Epithelial cell of prostate (primary cell): ENCODE measurements at places on chromosomes 12 and 14.

DNA sequence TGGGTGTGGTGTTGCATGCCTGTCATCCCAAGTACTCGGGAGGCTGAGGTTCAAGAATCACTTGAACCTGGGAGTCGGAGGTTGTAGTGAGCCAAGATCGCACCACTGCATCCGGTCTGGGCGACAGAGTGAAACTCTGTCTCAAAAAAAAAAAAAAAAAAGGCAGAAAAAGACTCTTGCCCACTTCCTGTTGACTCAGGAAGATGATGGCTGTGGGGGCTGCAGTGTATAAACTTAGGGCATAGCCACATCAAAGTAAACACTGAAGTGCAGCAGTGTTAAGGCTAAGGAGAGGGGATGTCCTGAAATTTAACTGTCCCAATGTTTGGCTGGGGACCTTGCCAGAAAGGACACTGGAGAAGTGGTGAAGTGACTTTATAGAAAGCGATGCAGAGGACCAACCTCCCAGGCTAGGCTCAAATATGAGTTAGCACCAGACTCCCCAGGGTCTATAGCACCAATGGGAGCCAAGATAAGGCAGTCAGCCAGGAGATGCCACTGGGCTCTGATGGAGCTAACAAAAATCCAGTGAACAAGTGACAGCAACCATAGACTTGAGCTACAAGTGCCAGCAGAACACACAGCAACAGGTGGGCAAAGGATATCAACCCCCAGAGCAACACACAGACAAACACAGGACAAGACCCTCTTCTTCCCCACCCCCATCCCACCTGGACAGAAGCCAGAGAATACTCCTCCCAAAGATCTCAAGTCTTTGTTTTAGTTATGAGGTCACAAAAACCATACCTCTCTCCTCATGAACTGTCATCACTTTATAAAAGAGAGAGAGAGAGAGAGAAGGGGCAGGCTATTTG is 28.0 kb downstream of the NELL2 start:
- no peak for DNase-seq

- DNase-seq = no peak
Observed at GRCh38 chr14:51473808-51474565, 177.7 kb upstream of the FRMD6 start.

- DNase-seq = no peak
Observed at GRCh38 chr14:35243956-35244355, 48.2 kb upstream of the PSMA6 start.

GRCh38 chr14:29242755-29243754 is 476.5 kb downstream of the FOXG1 start:
- no peak for DNase-seq

DNA sequence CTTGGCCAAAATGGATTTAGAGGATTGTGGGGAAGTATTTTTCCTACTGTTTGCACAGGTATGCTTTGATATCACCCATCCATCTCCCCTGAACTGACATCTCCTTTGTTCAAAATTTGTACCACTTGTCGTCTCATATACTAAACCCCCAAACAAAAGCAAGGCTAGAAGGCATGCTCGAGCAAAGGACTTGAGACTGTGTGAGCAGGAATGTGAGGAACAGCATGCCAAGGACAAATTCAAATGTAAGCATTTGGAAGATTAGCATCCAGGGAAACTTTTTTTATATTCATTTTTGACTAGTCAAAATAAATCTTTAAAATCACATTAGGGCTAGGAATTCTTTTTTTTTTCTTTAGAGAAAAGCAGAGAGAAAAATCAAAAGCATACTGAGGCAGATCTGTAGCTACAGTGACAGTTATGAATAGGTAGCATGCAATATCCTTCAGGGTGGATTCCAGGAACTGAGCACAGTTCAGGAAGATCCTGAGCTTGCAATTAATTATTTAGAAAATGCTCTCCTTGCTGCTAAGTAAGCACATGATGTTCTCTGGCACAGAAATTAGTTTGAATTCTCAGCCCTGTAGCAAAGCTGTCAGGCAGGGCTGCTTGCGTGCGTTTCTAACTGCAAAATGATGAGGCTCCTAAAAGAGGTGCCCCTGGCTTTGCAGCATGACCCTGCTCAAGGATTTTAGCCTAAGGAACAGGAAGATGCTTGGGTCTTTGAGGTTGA is 327.7 kb downstream of the LRIG3 start:
- no peak for DNase-seq

GRCh38 chr12:108514468-108514972 is 557 bp upstream of the FICD start:
- DNase-seq = no peak

DNA sequence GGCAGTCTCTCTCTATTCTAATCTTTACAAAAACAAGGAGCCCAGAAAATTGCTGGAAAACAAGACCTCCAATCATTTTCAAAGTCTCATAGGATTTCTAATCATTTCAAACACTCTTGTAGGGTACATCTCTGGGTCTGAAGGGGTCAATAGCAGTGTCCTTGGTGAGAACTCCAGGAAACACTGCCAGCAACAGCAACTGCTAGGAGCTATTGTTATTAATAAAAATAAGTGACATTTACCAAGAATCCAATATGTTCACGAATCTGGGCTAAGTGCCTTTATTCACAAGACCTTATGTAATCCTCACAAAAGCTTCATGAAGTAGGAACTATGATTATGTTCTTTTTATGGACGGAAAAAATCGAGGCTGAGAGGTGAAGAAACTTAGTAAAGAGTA is 72.8 kb downstream of the TTC7B start:
- no peak for DNase-seq

DNA sequence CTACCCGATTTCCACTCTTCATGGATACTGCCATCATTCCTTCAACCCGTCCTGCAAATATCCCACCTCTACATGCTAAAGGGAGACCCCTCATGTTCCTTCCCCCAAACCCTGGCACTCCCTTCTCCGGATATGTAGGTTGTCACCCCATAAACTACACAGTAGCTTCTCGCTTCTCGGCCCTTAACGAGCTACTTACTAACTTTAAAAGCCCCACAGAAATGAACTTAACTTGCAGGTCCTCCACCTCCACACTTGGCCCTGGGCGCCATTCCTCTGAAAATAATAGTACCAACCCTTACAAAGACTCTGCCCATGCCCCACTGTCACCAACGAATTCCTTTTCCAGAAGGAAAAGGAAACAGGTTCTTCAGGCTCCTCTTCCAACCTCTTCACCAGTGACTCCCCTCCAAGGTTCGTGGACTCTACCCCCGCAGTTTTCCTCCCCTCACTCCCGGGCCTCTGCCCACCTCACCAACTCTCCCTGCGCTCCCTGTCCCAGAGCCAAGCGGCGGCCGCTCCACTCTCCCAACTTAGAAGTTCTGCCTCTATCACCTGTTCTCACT is 1.2 kb downstream of the SPPL3 start:
- DNase-seq = no peak

DNA sequence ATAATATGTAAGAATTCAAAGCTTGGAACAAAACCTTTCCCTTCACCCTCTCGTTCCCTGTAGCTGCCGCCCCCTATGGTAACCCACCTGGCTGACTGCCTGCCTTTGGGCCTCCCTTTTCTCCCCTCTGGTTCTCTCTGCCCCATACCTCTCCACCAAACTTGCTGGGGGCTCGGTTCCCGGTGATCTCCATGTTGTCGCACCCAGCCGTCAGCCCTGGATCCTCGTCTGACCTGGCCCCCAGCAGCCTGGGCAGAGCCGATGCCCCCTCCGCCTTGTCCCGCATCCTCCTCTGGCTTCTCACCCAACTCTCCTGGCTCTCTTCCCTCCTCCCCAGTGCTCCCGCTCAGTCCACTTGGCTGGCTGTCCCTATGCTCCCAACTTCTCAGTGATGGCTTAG is 4.5 kb downstream of the CYP46A1 start:
- no peak for DNase-seq

- DNase-seq = no peak
Observed at GRCh38 chr12:51505360-51506105, 80.9 kb downstream of the SLC4A8 start.

- DNase-seq = no peak
Observed at GRCh38 chr12:18922851-18923250, 184.9 kb downstream of the CAPZA3 start.

DNA sequence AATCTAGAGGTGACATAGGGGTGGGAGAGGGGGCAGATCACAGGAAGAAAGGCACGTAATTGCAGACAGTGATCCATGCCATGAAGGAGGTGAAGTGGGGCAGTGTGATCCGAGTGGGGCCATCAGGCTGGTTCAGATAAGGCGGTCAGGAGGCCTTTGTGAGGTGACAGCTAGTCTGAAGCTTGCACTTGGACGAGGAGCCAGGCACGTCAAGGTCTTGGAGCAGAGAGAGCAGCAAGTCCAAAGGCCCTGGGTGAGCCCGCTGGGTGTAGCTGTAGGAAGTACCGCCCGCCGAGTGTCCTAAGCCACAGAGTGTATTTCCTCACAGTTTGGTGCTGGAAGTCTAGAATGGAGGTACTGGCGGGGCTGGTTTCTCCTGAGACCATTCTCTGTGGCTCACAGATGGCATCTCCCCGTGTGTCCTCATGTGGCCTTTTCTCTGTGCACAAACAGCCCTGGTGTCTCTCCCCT is 23.6 kb downstream of the RHOF start:
- no peak for DNase-seq

GRCh38 chr12:56206452-56207166 is 15.1 kb downstream of the RNF41 start:
- no peak for DNase-seq

DNA sequence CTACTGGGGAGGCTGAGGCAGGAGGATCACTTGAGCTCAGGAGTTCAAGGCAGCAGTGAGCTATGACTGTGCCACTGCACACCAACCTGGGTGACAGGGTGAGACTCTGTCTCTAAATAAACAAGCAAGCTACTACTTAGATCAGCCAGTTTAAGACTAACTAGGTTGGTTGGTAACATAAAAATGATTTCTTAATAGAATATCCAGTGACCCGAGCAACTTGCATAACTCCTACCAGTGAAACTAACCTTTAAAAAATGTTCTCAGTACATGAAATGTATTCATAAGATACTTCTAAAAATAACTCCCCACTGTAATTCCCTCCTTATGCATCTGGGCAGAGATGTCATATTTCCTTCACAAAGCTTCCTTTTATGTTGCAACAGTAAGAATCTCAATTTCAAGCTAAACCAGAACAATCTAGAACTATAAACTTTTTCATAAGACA is 15.9 kb downstream of the TAOK3 start:
- DNase-seq = peak; percentile 20

GRCh38 chr12:29032446-29032845 is 116.6 kb upstream of the FAR2 start:
- no peak for DNase-seq

GRCh38 chr14:95895720-95896119 is 19.1 kb downstream of the TUNAR start:
- no peak for DNase-seq

GRCh38 chr12:53726341-53726740 is 911 bp downstream of the CALCOCO1 start:
- no peak for DNase-seq

- DNase-seq = no peak
Observed at GRCh38 chr14:69490219-69490918, 5.8 kb downstream of the PLEKHD1 start.

GRCh38 chr12:28065889-28066630 is 93.5 kb upstream of the PTHLH start:
- DNase-seq = no peak

- DNase-seq = no peak
Observed at GRCh38 chr12:95661360-95661759, 110.1 kb upstream of the USP44 start.

- no peak for DNase-seq
Observed at GRCh38 chr14:71918955-71919354, 13.3 kb upstream of the RGS6 start.

DNA sequence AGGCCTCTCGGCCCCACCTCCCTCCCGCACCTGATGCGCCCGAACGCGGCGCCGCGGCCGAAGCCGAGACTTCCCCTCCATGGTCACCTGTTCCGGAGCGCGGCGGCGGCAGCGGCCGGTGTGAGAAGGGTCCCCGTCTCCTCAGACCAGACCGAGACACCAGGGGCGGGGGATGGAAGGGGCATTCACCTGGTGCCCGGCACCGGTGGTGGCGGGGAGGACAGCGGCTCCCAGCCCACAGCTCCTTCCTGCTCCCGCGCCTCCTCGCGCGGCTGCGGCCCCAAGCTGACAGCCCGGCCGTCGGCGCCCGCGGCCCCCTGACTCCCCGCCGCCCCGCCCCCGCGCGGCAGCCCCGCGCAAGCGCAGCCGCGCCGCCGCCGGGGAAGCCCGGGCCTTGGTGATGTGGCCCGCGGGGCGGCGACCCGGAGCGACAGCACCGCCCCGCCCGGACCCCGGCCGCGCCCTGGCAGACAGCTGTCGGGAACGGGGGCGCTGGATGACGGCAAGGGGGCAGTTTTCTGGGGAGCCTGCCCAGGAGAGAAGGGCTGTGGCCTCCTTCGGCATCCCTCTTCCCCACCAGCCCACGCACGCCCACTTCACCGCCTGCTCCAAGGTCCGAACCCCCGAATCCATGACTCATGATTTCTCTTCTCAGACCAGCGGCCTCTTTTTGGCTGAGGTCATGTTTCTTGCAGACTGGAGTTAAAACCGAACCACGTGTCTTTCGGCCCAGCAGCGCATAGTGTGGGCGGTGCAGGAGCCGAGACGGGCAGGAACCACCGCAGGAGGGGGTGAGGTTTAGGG is at the start of gene SLC41A2:
Gene SLC41A2, minus strand, starts transcription at position 290 of the 804 bp plus-strand sequence. CDS start 29,763 bp downstream, outside the sequence.
- DNase-seq = peak; percentile 27

GRCh38 chr12:53659011-53659551 is 16.8 kb downstream of the ATP5MC2 start:
- no peak for DNase-seq

DNA sequence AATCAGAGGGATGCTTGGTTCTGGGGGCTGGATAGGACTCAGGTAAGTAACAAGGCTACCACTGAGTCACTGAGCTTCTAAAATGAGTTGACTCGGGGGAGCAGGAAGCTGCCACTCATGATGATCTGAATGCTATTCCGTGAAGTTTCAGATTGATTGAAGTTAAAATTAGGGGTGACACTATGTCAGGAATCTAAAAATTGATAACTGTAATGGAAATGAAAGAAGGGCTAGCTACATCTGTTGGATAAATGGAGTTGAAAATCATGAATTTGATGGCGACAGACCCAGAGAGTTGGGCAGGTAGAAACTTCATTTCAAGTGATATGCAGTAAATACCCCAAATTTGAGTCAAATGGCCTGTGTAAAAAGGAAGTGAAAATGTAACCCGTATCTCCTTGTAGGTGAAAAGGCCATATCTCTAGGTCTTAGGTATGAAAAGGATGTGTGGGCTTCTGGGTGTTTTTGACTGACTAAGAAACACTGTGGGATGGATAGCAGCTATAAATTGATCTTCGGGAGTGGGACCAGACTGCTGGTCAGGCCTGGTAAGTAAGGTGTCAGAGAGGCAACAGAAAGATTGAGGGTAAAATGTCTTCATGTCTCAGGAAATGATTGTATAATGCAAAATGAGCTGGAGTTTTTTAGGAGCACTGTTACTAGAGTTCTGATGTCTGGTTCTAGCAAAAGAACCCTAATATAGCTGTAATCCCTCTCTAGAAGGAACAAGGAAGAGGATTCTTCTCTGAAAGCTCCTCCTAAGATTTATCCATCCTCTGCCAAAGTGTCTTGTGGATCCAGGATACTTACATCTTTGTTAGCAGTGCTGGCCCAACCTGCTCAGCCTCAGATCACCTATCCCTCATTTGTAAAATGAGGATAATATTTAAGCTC is 57.3 kb downstream of the DAD1 start:
- no peak for DNase-seq

GRCh38 chr12:42868291-42868690 is 278.7 kb upstream of the PRICKLE1 start:
- DNase-seq = no peak
